ENCODE measurements at places on chromosomes 2 and 18. TPM values are rescaled to one million over a fixed set of nuclear protein-coding genes. Genes with fewer than 3 reads are reported as not detected.

HOXD4 gene
- polyA plus RNA-seq: not detected

L3MBTL4 gene
- polyA plus RNA-seq: 0.77 TPM

CCBE1 gene
- polyA plus RNA-seq: 1.2 TPM

FOSL2 gene
- polyA plus RNA-seq: 0.61 TPM

ANKRD30BL gene
- 0.26 TPM for polyA plus RNA-seq

DNA sequence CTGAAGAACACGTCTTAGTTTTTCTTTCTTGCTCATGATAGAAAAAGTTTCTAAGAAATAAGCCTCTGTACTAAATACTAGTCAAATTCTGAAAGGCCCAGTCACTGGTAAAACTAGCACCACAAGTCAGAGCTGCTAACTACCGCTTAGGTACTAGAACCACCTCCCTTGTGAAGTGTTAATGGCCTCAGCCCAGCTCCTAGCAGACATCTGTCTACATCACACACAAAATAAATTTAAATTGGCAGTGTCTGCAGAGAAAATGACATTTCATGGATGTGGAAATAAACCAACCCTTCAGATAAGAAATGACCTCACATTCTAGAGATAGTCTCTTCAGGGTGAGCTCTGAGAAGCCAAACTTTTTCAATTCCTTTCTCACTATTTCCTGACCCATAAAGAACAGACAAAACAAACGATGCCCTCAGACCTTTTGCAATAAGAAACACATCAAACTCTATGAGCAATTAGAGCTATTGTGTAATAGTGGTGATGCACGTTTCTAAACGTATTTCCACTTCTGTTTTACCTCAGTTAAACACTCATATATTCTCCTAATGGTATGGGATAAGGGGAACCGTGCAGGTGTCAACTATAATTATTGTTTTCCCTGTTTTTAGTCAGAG is 70.3 kb upstream of the DSG1 start:
- DNase-seq: no peak

DNA sequence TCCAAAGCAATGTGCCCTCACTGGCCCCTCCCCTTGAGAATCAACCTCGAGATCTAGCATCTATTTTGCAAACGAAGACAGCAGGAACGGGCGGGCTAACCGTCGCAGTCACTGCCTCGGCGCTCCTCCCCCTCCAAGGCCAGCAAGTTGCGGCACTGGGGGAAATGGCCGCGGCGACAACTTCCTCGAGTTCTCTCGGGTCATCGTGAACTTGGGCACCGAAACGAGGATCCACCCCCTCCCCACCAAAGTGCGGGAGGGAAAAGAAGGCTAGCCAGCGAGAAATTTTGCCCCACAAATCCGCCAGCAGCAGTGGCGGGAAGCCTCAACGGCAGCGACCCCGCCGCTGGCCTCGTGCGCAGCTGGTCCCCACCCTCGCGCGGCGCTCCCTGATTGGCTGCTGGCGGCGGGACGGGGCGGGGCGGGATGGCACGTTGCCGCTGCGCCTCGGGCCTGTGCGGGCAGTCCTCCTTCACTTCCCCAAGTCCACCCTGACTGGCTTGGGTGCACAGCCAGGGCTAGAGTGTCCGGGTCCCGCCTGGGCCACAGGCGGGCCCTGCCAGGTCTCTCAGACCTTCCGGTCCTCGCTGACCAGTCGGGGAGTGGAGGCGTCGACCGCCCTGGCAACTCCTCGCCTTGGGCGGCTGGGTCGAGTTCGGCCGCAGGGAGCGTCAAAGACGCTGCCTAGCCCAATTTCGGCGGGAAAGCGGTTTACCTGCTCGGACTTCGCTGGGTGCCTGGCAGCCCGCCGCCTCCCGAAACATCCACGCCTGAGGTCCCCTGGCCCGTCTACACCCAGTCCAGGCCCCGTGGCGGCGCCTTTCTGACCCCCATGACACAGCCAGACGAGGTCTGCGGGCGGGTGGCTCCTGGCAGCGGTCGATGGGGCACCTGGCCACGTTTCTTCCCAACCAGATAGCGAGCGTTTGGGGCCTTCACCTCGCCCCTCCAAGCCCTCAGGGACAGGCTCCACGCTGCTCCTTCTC is at the start of gene BOLL:
BOLL (minus strand) TSS at position 364 of the 986 bp plus-strand sequence. CDS start 3,469 bp downstream, outside the sequence.
- peak; percentile 30 for DNase-seq

DNA sequence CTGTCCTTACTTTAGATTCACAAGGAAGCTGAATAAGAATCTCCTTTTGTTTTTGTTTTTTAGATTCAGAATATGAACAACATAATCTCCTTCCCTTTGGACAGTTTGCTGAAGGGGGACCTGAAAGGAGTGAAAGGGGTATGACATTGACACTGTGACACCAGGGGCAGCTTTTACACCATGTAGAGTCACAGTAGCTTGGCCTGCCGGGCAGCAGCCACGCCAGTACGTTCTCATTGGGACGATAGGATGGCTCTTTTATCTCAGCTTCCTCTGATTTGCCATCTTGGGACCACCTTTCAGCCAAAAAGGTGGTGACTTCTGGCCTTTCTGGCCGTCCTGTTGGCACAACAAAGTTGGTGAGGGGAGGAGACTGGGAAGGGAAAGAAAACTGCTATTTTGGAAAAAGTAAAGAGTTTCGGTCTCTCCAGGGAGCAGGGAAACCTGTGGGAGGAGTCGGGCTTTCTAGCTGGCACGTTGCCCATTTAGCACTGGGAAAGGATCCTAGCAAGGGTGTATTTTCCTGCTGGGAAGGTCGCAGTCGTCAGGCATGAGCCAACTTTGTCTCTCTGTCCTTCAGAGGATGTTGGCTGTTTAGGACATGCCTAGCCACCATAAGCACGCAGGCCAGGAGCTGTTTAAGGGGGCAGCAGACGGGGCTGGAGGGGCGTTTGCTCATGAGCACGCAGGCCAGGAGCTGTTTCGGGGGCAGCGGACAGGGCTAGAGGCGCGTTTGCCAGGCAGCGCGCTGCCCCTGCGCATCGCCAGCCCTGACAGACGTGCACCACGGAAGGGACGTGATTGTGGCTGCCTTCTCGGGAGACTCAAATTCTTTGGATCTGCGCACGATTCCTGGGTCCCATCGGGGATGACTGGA is 104.6 kb downstream of the ITGB1BP1 start:
- DNase-seq: no peak

DNA sequence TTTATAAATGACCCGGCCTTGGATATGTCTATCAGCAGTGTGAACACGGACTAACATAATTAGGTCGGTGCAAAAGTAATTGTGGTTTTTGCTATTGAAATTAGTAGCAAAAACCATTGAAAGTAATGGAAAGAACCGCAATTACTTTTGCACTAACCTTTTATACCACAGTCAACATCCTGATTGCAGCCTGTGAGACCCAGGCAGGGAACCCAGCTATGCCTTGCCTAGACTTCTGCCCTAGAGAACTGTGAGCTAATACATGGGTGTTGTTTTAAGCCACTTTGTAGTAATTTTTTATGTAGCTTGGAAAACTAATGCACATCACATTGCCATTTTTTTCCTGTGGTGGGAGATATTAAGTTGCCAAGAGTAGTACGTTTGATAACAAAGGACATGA is 120.7 kb downstream of the SCG2 start:
- DNase-seq: no peak

DNA sequence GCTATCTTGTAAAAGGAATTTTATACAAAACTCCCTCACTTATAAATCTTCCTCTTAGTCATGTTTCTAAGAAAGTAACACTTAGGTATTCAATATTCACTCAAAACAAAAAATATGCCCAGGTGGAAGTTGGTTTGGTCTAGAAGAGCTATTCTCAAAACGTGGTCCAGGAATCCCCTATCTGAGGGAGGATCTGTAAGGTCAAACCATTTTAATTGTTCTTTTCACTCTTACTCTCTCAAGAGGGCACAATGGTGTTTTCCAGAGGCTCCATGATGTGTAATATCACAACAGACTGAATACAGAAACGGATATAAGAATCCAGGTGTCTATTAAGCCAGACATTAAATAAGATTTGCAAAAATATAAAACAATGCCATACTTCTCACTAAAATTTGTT is 9.9 kb downstream of the MOB1A start:
- DNase-seq: no peak

DNA sequence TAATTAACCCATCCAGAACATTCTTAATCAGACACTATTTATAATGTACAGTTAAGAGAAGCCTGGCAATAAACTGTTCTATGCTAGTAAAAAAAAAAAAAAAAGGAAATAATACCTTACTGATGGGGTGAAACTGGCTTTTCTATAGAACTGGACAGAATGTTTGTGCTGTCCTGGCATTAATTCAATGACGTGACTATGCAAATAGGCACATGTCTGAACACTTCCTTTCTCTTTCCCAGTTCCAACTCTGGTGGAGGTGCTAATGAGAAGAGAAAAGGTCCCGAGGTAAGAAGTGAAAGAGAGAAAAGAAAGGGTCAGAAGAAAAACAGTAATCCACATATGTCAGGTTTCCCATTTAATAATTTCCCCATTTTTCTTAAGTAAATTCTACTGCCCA is 508.4 kb downstream of the ZEB2 start:
- DNase-seq: no peak

GRCh38 chr2:138846216-138846821 is 66.1 kb upstream of the NXPH2 start:
- peak; percentile 62 for DNase-seq

DNA sequence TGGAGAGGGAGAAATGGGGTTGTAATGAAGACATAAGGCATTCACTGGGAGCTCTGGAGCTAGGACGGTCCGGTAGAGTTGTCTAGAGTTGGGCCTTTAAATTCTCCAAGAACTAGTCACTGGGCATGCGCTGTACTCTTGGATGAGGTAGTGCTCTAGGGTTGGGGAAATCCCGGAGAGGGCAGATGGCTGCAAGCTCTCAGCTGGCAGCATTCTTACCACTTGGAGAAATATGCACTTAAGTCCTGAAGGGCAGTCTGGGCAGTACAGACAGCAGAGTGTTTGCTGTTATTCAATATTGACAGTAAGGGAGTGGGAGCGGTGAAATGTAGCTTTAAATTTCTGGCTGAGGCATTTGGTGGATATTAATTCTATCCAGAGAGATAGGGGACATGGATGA is 214.6 kb downstream of the RDH14 start:
- no peak for DNase-seq

GRCh38 chr2:199933466-199933865 is 21.8 kb downstream of the TYW5 start:
- no peak for DNase-seq

GRCh38 chr2:33314541-33314940 is 161.9 kb upstream of the RASGRP3 start:
- DNase-seq: no peak

GRCh38 chr18:24756385-24756784 is 295.9 kb downstream of the HRH4 start:
- DNase-seq: no peak

DNA sequence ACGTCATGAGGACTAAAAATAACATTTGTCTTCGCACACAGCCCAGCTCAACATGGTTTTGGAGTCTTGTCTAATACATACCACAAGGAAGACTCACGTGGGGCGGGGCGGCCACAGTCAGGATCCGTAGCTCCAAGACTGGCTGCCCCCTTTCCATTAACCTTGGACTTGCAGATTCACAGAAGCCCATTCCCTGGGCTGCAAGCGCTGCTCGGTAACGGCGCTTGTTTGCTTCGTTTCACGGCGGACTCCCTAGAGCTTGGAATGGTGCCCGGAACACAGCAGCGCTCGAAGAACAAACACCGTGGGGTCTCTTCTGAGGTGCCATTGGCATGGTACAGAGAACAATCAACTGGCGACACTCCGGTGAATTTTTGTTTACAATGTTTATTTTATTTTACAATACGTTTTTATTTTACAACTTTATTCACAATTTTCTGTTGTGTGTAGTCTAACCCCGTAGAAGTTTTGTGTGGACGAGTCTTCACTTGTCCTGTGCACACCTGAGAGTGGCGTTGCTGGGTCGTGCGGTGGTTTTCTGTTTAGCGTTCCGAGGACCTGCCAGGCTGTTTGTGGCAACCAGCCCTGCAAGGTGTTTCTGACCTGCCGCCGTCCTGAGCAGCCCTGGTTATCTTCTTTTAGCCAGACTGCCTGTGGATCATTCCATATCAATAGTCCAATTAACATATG is 126.5 kb downstream of the GALR1 start:
- peak; percentile 26 for DNase-seq

GRCh38 chr2:134325696-134326095 is 71.8 kb downstream of the MGAT5 start:
- DNase-seq: no peak

DNA sequence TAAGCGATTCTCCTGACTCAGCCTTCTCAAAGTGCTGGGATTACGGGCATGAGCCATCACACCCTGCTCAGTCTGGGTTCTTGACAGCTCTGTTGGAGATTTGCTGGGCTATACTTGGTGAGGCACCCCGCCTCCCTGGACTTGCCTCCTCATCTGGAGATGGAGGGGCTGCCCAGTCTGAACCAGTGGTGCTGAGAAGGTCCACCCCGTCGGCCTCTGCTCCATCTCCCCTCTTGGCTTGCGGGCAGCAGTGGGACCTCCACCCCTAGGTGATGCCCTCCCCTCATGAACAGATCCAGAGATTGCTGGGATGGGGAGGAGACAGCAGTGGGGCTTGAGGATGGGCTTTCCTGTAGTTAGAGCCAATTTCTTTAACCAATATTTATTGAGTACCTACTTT is 120.9 kb downstream of the CLIP4 start:
- DNase-seq: no peak

- no peak for DNase-seq
Observed at GRCh38 chr2:109647636-109648035, 33.5 kb downstream of the SOWAHC start.

DNA sequence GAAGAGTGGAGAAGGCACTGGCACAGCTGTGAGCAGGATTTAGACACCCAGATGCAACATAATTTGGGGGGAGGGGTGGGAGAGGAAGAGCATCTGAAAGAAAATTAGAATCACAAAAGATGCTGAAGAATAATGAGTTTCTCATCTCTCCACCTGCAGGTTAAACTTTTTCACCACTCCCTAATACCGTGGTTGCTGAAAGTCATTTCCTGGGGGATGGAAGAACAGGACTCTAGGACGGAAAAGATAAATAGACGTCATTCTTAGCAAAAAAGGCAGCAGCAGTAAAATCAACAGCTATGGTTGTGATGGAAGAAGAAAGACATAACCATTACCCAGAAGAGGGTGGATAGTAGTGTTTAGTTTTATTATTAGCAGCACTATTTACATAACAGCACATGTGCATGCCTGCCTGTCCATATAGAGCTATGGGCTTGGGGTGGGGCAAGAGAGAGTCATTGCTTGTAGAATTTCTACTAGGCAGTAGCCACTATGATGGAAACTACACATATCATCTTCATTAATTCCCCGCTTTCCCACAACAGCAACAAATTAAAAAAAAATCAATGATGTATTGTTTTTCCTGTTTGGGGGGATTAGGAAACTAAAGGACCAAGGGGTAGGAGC is 212.2 kb downstream of the TRIB2 start:
- peak; percentile 69 for DNase-seq

GRCh38 chr2:99918389-99918788 is 224.0 kb downstream of the AFF3 start:
- no peak for DNase-seq

GRCh38 chr2:212595036-212595654 is 56.5 kb upstream of the ERBB4 start:
- peak; percentile 19 for DNase-seq
